ENCODE measurements at places on chromosomes 1 and 21. TPM values are rescaled to one million over a fixed set of nuclear protein-coding genes. Genes with fewer than 3 reads are reported as not detected.

GRCh38 chr1:5507340-5507739 is 484.9 kb downstream of the NPHP4 start:
- DNase-seq, result no peak

GRCh38 chr1:240247899-240248298 is 156.2 kb downstream of the FMN2 start:
- DNase-seq, result no peak

DNA sequence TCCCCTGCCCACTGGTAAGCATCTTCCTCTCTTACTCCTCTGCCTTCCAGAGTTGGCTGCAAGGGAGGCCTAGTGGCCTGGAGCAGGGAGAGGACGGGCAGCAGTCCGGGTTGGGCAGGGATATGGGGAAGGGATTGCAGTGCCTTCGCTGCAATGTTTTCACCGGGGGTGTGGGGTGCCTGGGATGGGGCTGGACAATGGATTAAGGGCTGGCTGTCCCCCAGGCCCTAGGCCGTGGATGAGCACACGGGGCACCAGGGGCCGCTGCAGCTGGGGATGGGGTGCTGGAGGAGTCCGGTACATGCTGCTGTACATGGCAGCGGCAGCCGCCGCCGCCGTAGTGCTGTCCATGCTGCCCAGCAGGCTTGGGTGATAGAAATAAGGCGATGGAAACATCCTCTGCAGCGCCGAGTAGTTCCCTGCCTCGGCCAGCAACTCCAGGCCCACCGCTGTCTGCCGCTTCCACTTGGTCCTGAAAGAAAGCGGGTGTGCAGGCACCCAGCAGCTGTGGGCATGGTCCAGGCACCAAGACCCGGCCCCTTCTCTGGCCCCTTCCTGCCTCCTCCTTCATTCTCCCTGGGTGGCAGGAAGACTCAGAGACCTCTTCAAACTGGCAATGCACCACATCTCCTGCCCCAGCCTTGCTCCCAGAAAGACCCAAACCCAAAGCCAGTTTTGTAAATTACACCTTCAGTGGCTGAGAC is 4.8 kb downstream of the BARHL2 start:
- DNase-seq, result no peak

DNA sequence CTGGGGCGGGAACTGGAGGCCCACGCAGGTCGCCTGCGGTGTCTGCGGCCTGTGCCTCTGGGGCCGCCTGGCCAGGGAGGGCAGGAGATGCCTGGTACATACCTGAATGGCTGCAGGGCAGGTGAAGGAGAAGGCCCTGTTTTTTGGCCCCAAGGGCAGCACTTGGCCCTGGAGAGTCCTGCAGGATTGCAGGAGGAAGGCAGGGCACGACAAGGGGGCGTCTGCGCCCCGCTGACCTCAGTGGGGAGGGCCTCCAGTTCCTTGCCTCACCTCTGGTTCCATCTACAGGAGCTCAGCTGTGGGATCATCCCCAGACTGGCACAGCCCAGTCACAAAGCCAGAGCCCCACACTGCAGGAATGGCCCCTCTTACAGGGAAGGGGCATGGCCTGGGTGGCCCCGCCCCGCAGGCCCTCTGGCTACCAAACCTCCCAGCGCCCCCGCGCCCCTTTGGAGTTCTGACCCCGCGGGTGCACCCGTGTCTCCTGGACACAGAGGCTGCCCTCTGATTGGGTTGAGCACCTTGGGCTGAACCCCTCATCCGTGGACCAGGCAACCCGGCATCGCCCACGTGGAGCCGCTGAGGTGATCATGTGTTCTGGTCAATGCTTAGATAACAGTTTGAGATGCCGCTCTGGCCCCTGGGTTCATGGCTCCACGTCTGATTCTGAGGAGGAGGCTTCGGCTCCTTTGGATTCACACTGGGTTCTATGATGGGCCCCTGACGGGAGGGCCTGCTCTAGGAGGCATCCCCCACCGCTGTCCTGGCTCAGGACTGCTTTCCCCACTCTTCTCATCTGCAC is 1.3 kb upstream of the PEX10 start:
- DNase-seq, result no peak

DNA sequence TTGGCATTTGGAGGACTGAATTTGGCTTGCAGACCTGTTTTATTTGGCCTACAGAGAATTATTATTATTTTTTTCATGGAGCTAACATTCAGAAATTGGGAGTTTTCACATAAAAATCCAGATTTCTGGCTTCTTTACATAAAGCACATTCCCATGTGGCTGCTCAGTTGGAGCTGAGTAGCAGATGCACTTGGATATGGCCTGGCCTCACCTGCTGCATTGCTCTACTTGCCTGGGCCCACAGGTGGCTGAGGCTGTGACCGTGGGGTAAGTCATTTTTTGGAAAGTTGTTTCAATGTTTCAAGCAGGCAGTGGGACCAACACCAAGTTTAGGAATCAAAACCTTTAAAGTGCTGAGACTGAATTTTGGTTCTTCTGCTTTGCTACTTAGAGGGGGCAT is 56.7 kb downstream of the GADD45A start:
- no peak for DNase-seq

DNA sequence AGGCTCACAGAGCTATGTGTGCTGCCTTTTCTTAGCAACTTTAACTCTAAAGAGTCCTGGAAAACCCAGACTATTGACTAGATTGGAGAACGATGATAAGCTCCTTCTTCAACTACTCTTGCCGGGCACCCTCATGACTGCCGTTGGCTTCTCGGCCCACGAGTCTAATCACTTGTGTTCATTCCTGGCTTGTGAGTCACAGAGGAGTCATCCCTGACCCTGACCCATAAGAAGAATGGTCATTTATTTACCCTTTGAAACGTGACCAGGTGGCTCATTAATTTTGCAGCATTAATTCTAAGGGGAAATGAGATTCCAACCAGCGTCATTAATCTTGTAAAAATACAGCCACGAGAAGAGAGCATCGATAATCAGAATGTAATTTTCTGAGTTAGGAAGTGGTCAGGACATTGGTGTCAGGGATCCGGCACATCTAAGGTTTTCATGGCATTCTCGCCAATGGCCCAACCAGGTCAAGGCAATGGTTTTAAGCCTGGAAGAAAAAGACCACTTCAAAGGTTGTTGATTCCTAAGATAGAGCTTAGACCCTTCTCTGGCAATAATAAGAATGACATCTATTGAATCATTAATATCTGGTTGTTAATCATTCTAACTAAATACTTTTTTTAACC is 183.6 kb upstream of the RUNX1 start:
- no peak for DNase-seq

DNA sequence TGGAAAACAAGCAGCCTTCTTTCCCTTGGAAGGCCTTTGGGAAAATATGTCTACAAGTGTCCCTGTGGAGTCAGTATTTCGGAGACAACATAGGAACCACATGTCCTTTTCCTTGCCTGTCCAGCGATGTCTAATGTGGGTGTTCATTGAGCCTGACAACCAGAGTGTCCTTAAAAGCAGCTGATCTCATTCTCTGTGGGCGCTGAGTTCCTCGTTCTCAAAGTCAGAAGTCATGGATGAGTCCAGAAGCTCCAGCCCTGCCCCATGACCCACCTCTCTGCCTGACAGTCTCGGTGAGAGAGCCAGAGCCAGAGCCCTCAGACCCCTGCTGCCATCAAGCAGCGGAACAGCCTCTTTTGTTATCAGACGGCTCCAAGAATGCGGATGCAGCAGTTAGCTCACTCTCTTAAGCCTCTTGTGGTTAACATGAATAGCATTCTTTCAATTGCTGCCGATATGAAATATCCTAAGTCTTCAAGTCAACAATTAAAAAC is 329.2 kb downstream of the TGFB2 start:
- no peak for DNase-seq

DNA sequence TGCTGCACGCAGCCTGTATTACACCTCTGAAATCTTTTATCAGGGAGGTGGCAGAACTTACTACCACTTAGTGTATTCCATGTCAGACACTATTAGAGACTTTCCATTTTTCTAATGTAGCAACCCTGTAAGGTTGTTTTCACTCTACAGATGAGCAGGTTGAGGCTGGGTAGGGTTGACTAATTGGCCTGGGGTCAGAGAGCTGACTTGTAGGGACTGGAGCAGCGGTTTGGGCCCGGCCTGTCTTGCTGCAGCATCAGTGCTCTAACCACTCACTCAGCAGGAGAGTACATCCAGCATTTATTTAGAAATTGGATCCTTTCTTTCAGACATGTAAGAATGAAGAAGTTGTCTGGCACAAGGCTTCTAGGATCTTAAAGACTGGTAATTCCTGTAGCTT is 25.7 kb upstream of the NBL1 start:
- DNase-seq, result no peak

DNA sequence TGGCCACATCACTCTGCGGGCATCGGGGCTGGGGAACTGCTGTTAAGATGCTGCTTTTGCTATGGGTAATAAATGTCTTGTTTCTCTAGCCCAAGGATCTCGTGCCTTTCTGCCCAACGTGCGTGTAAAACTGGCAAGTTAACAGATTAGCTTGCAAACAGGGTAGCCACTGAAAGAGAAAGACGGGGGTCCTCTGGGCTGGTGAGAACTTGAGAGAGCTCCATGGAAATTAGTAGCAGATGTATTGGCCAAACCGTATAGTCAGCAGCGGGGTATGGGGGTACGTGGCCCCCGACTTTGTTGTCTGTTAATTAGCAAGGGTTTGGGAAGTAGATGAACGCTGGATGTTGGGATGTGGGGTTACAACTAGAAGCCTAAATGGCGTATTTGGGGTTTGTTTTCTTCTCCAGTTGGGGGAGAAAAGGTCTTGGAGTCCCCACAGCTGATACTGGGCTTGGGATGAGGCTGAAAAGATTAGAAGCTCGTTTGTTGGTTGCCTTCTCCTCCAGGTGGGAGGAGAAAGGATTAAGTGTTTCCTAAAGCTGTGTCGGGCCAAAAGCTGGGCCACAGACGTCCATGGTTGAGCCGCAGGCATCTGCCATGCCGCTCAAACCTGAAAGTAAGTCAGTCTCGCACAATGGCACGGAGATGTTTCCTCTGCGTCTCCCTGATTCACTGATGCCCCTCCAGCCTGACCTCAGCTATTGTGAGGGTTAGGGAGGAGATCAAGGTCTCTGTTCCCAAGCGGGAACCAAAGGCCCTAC is 32.3 kb upstream of the C1orf174 start:
- DNase-seq, result no peak

GRCh38 chr1:101148980-101149379 is 87.8 kb upstream of the S1PR1 start:
- peak; percentile 79 for DNase-seq

- DNase-seq, result no peak
Measured at GRCh38 chr1:175169286-175170018, 23.1 kb downstream of the KIAA0040 start.

GRCh38 chr1:204560590-204561150 is 44.5 kb downstream of the MDM4 start:
- no peak for DNase-seq

GRCh38 chr1:204260601-204261197 is 46.9 kb upstream of the GOLT1A start:
- no peak for DNase-seq

GRCh38 chr1:233113009-233113879 is 162.8 kb downstream of the NTPCR start:
- DNase-seq, result peak; percentile 90

DNA sequence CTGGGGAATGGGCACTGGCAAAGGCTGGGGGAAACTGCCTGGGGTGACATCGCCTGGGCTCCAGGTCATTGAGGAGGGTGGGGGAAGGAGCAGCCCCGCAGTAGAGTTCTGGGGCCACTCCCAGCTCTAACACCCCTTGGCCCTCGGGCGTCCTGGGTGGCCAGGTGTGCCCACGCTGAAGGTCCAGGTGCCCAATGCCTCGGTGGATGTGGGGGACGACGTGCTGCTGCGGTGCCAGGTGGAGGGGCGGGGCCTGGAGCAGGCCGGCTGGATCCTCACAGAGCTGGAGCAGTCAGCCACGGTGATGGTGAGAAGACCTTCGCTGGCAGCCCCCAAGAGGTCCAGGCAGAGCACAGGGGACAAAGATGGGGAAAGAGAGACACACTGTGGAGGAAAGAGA is 7.7 kb downstream of the NTRK1 start:
- no peak for DNase-seq

DNA sequence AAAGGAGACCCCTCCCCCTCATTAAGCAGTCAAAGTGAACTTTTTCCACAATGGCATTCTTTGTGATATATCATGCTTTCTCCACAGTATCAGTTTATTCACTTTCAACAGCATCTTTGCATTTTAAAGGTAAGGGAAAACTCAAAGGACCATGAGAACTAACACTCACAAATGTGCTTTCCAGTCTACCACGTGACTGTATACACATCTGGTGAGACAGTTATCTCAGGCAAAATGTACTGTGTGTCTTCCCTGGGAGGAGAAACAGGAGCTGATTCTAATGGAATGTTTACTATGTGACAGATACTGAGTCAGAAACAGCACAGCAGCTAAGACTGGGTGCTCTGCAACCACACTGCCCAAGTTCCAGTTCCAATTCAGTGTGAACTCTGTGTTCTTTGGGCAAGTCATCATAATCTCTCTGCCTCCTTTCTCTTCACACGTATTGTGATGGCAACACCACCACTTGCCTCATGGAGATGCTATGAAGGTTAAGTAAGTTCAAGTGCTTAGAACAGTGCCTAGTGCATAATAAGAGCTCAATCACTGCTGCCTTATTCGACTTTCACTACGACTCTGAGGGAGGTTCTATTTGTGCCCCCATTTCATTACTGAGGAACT is 79.0 kb downstream of the SLC45A1 start:
- DNase-seq, result no peak

- no peak for DNase-seq
Measured at GRCh38 chr1:219664310-219665029, 51.6 kb upstream of the ZC3H11B start.

GRCh38 chr1:86714561-86715244 is 10.3 kb downstream of the SH3GLB1 start:
- DNase-seq, result no peak

DNA sequence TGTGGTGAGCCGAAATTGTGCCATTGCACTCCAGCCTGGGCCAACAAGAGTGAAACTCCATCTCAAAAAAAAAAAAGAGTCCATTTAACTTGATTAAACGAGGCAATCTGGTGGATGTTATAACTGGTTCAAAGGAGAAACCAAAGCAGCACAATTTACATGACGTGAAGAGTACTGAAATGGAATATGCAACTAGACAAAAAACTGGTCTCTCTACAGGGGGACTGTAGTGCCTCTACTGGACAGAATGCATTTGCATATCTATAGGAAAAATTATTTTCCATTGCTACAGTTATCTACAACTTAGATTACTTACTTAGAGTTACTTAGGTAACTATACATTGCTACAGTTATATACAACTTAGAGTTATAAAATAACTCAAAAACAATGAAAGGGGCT is 2.7 kb upstream of the CAPN2 start:
- no peak for DNase-seq

- no peak for DNase-seq
Measured at GRCh38 chr1:226107471-226108460, 45.2 kb downstream of the H3-3A start.

DNA sequence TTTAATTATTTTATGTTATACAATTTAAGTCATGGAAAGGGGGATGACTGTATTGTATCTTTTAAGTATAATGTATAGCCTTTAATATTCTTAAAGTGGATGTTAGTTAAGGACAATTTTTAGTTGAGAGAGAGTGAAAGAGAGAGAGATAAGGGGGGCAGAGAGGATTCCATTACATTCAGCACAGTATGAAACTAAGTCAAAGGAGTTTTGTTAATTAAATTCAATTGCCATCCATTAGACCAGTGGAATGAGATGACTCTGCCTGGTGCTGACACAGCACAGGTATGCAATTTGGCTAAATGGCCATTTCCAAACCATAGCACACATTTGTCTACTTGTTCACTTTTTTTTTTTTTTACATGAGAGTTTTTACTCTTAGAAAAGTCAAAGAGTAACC is 27.5 kb downstream of the NFIA start:
- no peak for DNase-seq

GRCh38 chr1:45015683-45016082 is 3.6 kb downstream of the UROD start:
- DNase-seq, result no peak

The OR2L13 gene
- not detected for total RNA-seq

The PKNOX1 gene
- total RNA-seq, result 7.4 TPM

The IVL gene
- total RNA-seq, result not detected

The OR6N2 gene
- not detected for total RNA-seq
